ENCODE measurements at places on chromosomes 12 and 14.

- no peak for DNase-seq
Measured at GRCh38 chr14:101714394-101714793, 47.1 kb upstream of the PPP2R5C start.

GRCh38 chr12:38411426-38411825, 94.9 kb downstream of the ALG10B start:
- DNase-seq: no peak

- DNase-seq: peak; percentile 29
Measured at GRCh38 chr14:44662250-44662891, 155.3 kb upstream of the FSCB start.

GRCh38 chr12:52518574-52519386, 1.4 kb downstream of the KRT5 start:
- DNase-seq: no peak

GRCh38 chr14:51028361-51028760, 66.5 kb downstream of the TRIM9 start:
- no peak for DNase-seq

DNA sequence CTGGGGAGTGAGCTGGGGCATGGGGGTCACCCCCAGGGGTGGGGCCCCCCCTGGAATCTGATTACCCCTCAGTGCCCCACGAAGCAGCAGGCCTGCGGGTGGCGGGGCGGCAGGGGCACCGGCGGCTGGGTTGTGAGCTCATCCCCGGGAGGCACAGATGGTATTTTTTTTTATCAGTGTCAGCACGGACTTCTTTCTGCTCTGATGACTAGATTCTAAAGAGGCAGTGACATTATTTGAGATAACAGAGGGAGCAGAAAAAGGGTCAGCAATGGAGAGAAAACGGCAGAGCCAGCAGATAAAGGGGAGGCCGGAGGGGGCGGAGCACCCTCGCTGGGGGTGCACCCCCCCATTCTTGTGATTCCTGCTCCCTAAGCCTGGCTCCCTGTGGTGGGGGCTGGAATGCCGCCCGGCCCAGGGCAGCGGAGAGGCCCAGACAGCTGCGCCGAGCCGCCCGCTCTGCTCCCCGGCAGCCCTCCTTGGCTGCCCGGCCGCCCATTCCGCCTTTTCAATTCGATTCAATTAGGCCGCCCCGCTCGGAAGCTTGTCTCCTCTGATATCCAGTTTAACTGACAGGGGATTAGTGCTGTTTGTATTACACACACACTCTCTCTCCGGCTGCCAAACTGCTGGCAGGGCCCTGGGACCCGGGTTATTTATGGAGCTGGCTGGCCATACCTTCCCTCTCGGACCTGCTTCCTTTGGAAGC, 32.9 kb downstream of the MVK start:
- no peak for DNase-seq

- DNase-seq: no peak
Measured at GRCh38 chr12:120990487-120991055, 12.2 kb downstream of the HNF1A start.

- DNase-seq: no peak
Measured at GRCh38 chr12:92186038-92186470, 40.4 kb upstream of the BTG1 start.

Measured in NCI-H2029 (cell line).